Activated CD8-positive, alpha-beta T cell treated with anti-CD3 and anti-CD28 coated beads, Interleukin-2, amount 10 ng/mL, durations not matched to agents 7 days and 5 days (primary cell): ENCODE measurements at places on chromosomes 16 and 17.
A peak's percentile ranks its signal among the peaks of the same experiment; 100 is the strongest.

- no peak for DNase-seq
Observed at GRCh38 chr17:13626703-13627102, 25.0 kb upstream of the HS3ST3A1 start.

- peak; percentile 35 for DNase-seq
Observed at GRCh38 chr16:26569793-26570192, 496.9 kb upstream of the C16orf82 start.

DNA sequence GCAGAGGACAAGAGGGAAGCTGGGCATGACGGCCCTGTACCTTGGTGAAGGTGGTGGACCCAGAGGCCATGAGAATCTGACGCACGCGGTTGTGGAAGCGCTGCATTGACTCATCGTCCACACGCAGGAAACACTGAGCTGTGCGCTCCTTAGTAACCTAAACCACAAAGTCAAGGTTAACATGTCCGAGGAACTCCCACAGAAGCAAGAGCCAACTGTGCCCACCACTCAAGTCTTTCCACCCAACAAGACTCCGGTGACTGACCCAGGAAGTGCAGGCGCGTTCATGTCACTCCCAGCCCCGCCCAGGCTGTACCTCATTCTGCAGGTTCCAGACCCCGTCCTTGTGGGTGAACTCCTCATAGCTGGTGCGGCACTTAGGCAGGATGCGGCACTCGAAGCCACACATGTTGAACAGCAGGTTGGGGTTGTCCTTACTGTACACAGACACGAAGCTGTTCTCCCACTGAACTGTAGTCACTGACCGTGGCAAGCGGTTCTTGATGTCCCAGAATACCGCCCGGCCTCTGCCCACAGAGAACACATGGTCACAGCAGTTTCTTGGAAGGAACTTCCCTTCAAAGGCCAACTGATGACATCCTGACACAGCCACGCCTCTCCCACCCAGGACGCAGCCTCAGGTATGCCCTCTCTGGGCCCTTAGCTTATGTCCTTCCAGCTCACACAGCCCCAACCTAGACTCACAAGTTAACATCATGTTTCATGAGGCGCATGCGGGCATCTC, 11.5 kb downstream of the PRPF8 start:
- DNase-seq = no peak

- no peak for DNase-seq
Observed at GRCh38 chr16:27600381-27600780, 50.4 kb downstream of the KATNIP start.

DNA sequence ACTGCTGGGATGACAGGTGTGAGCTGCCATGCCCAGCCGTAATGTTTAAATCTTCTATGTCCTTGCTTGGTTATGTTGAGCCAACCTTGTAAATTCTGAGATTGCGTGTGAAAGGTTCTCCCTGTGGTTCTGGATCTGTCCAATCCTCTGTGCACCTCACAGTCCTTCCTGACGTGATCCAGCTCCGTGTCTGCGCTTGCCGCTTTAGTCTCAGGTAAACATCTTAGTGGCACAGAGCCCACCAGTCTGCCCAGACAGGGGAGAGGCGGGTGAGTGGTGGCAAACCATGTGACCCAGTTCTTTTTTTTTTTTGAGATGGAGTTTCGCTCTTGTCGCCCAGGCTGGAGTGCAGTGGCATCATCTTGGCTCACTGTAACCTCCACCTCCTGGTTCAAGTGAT, 13.9 kb downstream of the SLC25A10 start:
- no peak for DNase-seq

- no peak for DNase-seq
Observed at GRCh38 chr16:81996664-81997509, 14.4 kb downstream of the SDR42E1 start.

DNA sequence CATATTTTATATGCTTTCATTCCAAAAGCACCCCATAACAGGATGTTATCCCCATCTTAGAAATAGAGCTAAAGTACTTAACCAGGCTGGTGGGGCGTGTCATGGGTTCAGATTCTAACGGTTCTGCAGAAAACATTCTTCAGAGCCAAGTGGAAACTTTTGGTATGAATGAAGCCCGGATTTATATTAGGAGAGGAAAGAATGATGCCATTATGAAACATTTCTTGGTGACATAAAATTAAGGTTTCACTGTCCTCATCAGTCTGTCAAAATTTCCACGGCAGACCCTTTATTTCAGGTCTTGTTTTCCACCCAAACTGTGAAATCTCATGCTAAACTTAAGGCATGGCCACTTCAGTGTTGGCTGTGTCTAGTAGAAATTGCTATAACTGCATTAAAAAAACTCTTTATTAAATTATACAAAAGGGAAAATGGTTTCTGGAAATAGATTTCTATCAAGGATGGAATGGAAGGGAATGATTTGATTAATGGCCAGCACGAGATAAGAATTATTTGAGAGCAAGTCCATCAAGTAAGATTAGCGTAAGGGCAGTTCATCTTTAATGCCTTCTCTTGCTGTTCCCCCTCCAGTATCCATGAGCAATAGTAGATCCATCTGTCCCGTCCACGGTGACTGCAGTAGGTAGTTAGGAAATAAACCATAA, 11.7 kb downstream of the PRKCA start:
- DNase-seq = no peak

- DNase-seq = no peak
Observed at GRCh38 chr16:26987597-26988010, 79.1 kb upstream of the C16orf82 start.

GRCh38 chr17:83198366-83199341, 119.2 kb downstream of the METRNL start:
- DNase-seq = peak; percentile 39

DNA sequence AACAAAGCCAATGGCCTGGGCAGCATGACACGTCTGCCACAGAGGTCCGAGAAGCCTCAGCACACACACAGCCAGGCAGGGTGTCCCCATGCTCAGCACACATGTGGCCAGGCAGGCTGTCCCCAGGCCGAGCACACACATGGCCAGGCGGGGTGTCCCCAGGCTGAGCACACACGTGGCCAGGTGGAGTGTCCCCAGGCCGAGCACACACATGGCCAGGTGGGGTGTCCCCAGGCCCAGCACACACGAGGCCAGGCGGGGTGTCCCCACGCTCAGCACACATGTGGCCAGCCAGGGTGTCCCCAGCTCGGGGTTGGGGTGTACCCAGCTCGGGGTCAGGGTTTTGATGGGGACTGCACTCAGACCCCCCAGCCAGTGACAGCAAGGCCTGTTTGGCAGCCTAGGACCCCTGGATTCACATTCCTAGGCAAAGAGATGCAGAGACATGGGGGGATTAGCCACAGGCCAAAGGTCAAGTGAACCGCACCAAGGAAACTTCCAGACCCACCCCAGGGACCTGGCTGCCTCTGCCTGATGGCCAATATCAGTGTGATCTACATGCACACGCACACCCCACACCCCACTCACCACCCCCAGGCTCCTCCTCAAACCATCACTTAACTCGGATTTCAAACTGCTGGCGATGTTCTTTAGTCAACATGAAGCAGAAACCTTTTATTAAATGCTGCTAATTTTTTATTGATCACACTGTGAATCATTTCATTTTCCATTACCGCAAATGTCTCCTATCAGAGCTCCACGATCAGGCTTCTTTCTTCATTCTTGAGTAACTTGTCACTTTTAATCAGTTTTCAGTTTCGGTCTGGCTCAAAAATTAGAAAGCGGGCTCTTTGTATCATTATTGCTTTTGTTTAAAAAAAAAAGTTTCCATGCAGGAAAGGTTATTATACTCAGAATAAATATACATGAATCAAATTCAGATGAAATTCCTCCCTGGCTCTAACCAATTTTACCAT, 111.4 kb downstream of the ZNF423 start:
- no peak for DNase-seq

DNA sequence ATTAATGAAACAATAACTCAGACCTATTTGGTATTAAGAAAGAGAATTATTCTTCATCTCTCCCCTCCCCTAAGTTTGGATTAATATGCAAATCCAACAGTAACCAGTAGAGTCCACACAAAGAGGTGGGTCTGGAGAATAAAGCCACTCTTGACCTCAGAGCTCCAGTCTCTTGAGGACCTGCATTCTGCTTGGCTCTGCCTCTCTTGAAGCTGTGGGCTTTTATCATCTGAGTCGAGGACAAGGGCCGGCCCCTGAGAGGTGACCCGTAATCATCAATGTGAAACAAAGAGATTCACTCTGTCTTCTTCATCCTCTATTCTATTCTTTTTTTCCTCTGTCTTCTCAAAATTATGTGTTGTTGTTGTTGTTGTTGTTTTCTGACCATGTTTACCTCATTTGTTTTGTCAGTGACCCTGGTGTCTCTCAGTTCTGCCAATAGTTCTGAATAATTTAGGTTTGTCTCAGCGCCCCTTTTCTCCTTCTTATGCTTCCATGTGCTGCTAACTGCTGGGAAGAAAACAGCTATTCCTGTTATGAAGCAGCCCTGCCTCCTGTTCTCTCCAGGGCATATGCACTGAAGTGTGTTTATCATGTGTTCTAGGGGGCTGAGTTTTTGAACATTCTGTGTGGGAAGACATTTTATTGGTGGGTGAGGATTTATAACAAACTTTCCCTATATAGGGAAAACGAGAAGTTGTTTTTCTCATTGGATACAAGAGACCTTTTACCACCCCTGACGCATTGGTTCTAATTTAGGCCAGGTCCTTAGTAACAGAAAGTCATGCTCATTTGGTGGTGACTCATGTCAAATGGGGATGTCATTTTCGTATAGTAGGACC, 135.8 kb downstream of the TRIM37 start:
- DNase-seq = no peak

DNA sequence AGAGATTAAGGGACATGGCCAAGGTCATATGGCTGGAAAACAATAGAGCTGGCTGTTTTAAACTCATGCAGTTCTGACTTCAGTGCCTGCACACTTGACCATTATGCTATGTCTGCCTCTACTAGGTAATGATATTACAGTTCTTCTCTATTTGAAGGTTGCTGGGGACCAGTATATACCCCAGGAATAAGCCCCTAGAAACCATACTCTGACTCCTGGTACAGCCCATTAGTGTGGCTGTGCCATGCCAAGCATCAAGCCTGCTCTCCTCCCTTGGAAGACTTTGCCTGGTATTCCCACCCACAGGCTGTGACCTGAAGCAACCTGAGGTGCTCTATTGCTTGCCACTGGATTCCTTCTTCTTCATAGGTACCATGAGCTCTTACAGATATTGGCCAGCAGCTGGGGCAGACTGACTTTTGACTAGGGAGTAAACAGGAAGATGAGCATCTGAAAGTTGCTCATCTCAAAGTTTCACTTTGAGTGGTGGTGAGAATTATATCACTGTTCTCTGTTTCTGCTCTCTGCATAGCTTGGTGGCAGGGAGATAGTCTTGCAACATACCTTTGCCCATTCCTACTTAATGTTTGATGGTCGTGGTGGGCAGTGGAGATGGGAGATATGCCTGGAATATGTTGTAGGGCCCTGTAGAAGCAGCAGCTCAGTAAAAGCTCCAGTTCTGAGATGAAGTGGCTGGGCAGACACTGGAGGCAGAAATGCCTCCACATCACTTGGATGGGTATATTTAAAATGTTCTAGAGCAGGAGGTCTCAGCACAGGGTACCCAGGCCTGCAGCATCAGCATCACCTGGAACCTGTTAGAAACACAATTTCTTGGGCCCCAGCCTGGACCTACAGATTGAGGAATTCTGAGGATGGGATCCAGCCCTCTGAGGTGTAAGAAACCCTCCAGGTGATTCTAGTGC, 274.7 kb downstream of the HS3ST4 start:
- peak; percentile 24 for DNase-seq

DNA sequence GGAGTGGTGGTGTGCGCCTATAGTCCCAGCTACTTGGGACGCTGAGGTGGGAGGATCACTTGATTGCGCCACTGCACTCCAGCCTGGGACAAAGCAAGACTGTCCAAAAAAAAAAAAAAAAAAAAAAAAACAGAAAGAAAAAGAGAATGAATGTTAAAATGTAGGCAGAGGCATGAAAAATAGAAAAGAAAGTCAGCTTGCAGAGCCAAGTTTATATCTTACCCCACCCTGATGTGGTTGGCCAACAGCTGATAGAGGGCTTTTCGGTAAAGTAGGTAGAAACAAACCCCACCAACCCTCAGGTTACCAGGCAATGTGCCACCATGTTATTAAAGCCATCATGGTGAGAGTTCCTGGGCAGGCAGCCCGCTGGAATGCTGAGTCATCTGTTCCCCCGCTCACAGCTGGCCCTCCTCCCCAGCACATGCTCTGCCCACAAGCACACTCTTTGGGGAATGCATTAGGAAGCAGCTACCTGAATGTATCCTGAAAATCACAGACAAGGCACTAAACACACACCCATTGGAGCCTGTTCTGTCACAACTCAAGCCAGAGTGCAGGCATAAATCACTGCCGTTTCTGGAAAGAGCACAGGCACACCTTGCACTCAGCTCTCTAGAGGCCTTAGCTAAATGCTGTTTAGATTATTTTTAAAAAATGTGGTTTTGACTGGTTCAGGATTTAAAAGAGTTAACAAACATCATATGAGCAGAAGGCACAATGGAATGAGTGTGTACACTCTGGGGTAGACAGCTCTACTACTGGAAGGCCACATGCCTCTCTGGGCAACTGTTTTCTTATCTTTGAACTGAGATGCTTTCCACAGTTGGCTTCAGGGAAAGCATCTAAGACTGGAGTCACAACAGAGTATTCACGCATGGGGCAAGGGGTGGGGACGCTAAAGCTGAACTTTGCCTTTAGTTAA, 128.5 kb downstream of the PARN start:
- no peak for DNase-seq

DNA sequence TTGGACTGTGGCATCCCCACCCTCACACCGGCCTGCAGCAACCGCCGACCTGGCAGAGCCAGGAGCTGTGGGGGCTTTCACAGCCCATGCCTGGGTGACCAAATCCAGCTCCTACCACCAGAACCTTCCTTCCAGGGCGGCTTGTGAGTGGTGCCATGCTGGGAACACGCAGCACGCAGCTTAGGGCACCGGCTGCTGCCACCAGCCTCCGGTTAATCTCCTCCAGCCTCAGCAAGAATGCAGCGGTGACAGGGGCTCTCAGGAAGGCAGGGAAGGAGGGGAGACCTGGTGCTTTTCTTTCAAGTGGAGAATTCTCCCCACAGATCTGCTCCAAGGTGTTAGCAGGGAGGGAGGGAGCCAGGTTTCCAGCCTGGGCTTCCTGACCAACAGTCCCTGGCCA, 32.3 kb upstream of the ANKRD40CL start:
- no peak for DNase-seq

DNA sequence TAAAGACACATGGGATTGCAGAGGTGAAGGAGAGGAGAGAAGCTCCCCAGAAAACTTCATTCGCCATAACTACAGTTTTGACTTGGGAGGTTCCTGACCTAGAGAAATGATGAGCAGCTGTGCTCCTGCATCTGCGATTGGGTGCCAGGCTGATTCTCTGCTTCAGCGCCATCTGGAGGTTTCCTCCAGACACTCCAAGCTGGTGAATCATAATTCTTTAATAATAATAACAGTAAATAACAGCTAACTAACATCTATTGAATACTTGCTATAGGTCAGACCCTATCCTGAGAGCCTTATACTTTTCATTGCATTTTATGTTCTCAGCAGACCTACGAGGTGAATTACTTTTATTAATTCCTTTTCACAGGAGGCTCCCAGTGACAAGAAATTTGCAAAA, 575.8 kb downstream of the TOX3 start:
- no peak for DNase-seq

GRCh38 chr16:48383877-48384519, 1.2 kb downstream of the SIAH1 start:
- DNase-seq = peak; percentile 33

GRCh38 chr17:72702136-72702735, 390.3 kb downstream of the SLC39A11 start:
- no peak for DNase-seq
